ENCODE measurements at places on chromosomes 13 and 19.

- no peak for DNase-seq
These were observed 294.5 kb downstream of the SLC7A1 start for GRCh38 chr13:29301027-29301426.

DNA sequence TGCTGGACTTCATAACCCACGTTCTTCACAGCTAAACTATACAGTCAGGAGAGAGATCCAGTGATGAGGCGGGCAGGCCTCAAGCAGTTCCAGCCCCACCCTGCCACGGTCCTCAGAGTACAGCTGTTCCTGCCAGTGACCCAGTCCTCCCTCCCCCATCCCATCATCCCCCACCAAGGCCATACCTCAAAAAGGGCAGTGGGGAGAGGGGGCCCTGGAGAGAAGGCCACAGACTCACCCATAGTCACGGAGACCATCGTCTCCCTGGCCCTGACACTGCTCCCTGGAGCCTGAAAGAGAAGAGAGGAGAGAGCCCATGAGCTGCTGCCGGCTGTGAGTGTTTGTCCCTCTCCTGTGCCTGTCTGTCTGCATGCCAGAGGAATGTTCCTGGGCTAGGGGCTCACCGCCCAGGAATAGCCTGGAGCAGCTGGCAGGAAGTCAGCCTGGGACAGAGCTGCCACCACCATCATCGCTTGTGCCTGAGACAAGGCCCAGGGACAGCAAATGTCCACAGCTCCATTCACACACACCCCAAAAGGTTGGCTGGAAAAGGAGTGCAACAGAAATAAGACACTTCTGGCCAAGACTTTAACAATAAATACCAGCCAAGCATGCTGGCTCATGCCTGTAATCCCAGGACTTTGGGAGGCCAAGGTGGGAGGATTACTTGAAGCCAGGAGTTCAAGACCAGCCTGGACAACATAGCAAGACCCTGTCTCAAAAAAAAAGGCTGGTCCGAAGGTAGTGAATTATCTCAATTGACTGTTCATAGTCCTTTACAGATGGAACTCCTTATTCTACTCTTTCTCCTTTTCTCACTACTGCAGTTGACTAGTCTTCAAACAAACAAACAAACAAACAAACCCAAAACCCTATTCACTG lies 6.4 kb downstream of the C19orf47 start:
- DNase-seq, result no peak

DNA sequence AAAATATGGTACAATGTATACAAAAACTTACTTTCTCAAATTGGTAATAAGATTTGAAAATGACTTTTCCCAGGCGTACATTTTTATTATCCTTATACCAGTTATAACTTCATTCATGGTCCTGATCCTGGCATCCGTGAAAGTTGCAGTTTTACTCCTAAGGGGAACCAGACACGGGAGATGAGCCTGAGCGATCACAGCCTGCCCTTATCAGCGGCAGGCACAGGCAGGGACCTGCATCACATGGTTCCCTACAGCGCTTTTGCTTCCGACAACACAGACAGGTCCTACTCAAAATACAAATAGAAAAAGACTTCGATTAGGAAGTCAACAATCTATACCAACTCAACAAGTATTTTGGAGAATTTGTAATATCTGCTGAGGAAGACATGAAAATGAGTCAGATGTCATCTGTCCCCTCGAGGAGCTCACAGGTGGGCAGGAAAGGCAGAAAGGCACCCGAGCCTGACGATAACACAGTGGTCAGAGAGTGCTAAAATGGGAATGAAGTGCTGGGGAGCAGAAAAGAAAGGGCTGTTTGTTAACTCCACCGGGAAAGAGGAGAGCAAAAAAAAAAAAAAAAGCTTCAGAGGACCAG lies 93.4 kb downstream of the ABCC4 start:
- DNase-seq, result no peak

DNA sequence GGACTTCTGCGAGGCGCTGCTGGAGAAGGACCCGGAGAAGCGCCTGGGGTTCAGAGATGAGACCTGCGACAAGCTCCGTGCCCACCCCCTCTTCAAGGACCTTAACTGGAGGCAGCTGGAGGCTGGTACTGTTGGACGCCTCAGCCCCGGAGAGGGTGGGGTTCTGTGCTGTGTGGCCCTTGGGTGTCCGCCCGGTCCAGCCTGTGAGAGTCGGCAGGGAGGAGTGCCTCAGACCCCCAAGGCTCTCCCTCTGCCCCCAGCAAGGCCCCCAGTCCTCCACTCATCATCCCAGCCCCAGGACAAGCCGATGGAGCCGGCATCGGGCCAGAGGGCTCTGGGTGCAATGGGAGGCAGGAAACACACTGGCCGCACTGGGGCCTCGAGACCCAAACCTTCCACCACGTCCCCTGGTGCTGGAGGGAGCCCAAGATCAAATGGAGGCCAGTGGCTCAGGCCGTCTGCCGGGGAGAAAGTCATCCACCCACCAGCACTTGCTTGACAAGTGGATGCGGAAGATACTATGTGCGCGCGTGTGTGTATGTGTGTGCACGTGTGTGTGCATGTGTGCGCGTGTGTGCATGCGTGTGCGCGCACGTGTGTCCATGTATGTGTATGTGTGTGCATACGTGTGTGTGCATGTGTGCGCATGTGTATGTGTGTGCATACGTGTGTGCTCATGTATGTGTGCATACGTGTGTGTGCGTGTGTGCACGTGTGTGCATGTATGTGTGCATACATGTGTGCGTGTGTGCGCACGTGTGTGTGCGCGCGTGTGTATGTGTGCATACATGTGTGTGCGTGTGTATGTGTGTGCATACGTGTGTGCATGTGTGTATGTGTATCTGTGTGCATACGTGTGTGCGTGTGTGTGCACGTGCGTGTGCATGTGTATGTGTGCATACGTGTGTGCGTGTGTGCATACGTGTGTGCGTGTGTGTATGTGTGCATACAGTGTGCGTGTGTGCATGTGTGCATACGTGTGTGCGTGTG lies 25.8 kb upstream of the TMEM255B start:
- DNase-seq, result no peak

GRCh38 chr13:50069261-50069660 lies 54.0 kb downstream of the KCNRG start:
- no peak for DNase-seq

DNA sequence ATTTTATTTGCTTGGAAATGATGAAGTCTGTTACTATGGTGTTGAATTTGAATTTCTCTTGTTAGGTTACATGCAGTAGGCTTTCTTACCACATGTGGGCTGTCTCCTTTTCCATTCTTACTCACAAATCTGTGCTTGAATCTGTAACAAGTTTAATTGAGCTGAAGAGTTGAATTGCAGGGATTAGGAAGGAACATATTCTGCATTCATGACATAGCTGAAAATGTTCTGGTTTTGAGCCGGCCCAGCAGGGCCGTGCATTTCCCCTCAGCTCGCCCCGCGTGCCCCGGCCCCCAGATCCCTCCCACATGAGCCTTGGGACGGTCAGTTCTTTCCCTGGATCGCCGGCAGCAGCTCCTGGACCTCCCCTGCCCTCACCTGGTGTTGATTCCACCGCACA lies 28.1 kb downstream of the TFDP1 start:
- no peak for DNase-seq

DNA sequence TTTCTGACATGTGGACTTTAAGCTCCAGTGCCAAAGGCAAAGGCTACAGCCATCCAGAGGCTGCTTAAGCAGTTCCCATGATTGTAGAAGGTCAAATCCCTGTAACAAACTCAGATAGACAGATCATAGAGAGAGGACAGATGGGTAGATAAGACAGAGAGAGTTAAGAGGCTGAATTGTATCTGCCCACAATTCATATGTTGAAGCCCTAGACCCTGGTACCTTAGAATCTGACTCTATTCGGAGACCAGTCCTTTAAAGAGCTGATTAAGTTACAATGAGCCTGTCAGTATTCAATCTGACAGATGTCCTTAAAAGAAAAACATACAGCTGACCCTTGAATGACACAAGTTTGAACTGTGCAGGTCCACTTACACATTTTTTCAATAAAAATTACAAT lies 115.2 kb downstream of the RAP2A start:
- DNase-seq, result no peak

- DNase-seq, result no peak
These were observed 25.1 kb downstream of the TMEM255B start for GRCh38 chr13:113783966-113784644.

Data from activated CD8-positive, alpha-beta memory T cell treated with anti-CD3 and anti-CD28 coated beads for 1 hour (primary cell).